ENCODE measurements at places on chromosomes 7 and 10. TPM values are rescaled to one million over a fixed set of nuclear protein-coding genes. Genes with fewer than 3 reads are reported as not detected.

DNA sequence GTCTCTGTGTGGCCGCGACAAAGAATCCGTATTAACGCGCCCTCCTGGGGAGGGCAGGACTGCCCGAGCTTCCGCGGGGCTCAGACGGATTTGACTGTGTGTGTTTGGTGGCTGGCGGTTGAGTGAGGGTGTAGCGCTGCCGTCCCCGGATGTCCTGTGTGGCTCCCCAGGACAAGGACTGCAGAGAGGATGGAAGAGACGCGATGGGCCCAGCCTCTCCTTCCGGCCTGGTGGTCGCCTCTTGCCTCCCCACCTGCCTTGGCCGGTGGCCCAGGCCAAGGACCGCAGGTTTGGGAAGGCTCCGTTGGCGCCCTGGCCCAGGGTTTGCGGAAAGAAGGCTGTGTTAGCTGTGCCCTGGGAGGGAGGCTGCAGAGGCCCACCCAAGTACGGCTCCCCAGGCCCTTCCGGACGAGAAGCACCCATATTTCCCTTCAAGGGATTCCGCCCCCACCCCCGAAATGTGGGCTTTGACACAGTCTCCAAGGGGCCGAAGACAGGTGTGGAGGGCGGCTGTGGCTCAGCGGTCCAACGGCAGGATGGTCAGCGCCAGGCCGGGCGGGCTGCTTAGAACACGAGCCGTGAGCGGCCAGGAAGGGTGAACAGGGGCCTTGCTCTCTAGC is 2.3 kb downstream of the UNCX start:
- DNase-seq: no peak

DNA sequence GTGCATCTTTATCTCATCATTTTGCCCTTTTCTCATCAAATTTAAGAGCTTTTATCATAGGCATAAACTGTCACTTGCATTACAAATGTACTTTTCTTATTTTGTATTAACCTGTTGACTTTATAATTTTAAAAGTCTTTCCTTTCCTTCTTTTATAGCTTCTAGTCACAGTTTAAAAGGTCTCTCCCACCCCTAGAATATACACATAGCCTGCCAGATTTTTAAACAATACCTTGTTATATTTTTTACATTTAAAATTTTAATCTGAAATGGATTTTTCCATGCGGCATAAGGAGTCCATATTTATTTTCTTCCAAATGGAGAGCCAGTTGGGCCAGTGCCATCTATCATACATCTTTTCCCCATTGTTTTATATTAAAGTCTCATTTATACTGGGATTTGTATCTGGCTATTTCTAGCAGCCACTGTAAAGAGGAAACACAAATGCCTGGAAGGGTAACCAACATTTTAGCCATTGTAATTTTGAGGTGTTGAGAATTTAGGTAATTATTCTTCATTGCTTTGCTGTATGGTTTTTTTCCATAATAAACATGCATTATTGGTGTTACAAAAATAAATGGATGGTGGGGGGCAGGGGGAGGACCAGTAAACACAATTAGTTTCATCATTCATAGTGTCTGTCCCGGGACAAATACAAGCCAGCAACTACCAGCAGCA is 92.8 kb downstream of the CCDC71L start:
- no peak for DNase-seq

DNA sequence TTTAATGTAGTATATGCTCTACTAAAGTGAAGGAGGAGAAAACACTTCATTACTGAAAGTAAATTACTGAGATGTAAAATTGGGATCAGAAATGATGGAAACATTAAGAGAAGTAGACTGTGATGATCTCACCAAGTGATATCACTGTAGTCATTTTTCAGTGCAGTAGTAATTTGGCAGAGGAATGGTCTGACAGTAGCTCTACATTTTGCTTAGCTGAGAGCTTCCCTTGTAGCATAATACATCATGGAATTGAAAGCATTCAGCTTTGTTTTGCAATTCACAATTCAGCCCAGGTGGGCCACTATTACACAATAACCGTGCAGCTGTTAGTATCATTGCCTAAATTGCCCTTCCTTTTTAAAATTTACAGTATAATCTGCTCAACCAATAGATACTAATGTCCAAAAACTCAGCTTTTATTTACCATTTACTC is 19.4 kb upstream of the CABCOCO1 start:
- DNase-seq: no peak

UTF1 gene
- total RNA-seq: not detected

NAT16 gene
- not detected for total RNA-seq

LBX1 gene
- not detected for total RNA-seq

CYP2E1 gene
- 0.90 TPM for total RNA-seq
